ENCODE measurements at places on chromosomes 1 and 21.

DNA sequence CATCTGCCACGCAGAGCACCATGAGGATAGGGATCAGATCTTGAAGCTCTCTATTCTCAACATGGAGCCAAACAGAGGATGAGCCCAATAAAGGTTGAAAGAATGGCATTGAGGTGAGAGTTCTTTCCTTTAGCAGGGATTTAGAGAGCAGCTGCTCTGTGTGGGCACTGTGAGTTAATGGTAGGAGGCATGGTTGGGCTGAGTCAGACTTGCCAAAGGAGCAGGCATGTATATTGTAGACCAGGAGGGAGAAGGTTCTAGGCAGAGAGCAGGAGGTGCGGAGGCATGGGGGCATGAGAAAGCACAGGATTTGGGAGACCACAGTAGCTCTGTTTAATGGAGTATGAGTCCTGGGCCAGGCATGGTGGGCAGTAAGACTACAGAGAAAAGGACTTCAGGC lies 32.0 kb downstream of the TMEM53 start:
- peaks cover 2% of the 10 kb centered on the region for H3K4me1 ChIP-seq
- no peak for DNase-seq
- H3K36me3 ChIP-seq: peaks cover 54% of the 10 kb centered on the region
- no peaks in the 10 kb centered on the region for H3K27me3 ChIP-seq

DNA sequence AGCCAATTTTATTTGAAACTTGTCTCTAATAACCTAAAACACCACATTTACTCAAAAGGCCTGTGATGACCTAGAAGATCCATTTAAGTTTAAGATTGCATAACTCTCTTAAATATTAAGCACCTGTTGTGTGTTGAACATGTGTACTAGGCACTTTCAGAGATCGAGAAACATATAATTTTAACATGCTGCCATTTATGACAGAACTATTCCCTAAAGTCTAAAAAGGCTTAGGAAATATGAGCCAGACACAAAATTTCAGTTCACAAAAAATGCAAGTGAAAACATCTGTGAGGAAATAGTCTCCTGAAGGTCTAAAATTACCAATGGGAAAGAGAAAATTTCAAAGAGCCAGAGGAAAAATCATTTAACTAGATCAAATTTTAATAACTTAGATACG lies 37.7 kb downstream of the CEP170 start:
- no peaks in the 10 kb centered on the region for H3K4me1 ChIP-seq
- DNase-seq: no peak
- H3K36me3 ChIP-seq: peaks cover 90% of the 10 kb centered on the region
- no peak overlapping the region for H3K4me3 ChIP-seq
- H3K27me3 ChIP-seq: no peaks in the 10 kb centered on the region

DNA sequence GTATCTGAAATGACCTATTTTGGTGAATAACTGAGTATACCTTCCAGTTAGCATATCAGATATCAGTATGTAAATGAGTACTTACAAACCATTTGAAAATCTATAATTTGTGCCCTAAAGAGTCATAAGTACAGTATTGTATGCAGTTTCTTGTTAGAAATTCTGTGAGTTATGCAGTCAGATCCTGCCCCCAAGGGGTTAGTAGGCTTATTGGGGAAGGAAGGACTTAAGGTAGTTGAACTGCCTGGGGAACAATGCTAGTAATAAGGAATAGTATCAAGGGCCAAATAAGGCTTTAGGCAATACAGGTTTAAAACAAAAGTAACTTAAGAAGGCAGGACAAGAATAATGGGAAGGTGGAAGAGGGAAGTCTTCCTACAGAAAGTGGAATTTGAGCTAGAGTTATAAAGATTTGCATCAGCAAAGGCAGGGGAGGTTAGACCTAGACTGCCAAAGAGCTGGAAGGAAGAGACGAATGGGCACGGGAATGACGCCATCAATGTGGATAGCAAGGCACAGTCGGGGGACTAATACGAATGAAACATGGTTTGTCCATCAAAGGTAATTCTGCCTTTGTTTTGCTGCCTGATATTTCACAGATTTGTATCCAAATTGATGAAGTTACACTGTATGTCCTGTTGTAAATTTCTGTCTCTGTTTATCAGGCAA lies 182.9 kb upstream of the DPYD start:
- DNase-seq: no peak
- no peaks in the 10 kb centered on the region for H3K4me1 ChIP-seq
- no peak overlapping the region for H3K27ac ChIP-seq
- H3K36me3 ChIP-seq: no peaks in the 10 kb centered on the region
- no peak overlapping the region for H3K4me3 ChIP-seq
- H3K27me3 ChIP-seq: no peaks in the 10 kb centered on the region

- no peak overlapping the region for H3K27ac ChIP-seq
- no peaks in the 10 kb centered on the region for H3K36me3 ChIP-seq
- no peak overlapping the region for H3K4me3 ChIP-seq
Observed at GRCh38 chr1:106680216-106680615, 376.3 kb upstream of the PRMT6 start.

GRCh38 chr1:226310637-226311195 lies 1.8 kb upstream of the LIN9 start:
- H3K4me3 ChIP-seq: no peak overlapping the region
- H3K27me3 ChIP-seq: no peaks in the 10 kb centered on the region
- DNase-seq: no peak
- H3K36me3 ChIP-seq: no peaks in the 10 kb centered on the region

GRCh38 chr1:7501723-7502603 lies 269.1 kb upstream of the VAMP3 start:
- H3K4me3 ChIP-seq: no peak overlapping the region
- H3K27ac ChIP-seq: no peak overlapping the region
- no peaks in the 10 kb centered on the region for H3K27me3 ChIP-seq
- H3K36me3 ChIP-seq: no peaks in the 10 kb centered on the region
- H3K4me1 ChIP-seq: no peaks in the 10 kb centered on the region

DNA sequence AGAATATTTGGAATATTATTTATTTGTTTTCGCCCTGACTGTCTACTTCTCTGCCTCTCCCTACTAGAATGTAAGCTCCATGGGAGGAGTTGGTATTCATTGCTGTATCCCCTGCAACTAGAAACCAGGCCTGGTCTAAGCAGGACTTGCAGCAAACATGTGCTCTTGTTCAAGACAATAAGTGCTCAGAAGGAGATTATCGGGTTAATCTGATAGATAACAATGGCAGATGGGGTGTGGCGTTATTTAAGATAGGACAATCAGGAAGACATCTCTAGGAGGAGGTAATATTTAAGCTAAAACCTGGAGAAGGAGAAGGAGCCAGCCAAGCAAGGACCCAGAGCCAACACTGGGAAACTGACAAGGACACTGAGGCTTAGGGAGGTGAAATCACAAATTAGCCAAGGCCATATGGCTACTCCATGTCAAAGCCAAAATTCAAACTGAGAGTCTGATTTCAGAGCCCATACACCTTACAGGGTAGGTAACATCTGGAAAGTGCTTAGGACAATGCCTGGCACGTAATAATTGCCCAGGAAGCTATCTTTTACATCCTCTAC lies 41.5 kb downstream of the STYXL2 start:
- no peaks in the 10 kb centered on the region for H3K36me3 ChIP-seq
- peaks cover 30% of the 10 kb centered on the region for H3K4me1 ChIP-seq
- no peak overlapping the region for H3K27ac ChIP-seq
- no peak overlapping the region for H3K4me3 ChIP-seq
- no peaks in the 10 kb centered on the region for H3K27me3 ChIP-seq

- no peaks in the 10 kb centered on the region for H3K36me3 ChIP-seq
- H3K27me3 ChIP-seq: peaks cover 11% of the 10 kb centered on the region
- no peak overlapping the region for H3K4me3 ChIP-seq
Observed at GRCh38 chr1:205925736-205926135, 17.5 kb downstream of the SLC26A9 start.

DNA sequence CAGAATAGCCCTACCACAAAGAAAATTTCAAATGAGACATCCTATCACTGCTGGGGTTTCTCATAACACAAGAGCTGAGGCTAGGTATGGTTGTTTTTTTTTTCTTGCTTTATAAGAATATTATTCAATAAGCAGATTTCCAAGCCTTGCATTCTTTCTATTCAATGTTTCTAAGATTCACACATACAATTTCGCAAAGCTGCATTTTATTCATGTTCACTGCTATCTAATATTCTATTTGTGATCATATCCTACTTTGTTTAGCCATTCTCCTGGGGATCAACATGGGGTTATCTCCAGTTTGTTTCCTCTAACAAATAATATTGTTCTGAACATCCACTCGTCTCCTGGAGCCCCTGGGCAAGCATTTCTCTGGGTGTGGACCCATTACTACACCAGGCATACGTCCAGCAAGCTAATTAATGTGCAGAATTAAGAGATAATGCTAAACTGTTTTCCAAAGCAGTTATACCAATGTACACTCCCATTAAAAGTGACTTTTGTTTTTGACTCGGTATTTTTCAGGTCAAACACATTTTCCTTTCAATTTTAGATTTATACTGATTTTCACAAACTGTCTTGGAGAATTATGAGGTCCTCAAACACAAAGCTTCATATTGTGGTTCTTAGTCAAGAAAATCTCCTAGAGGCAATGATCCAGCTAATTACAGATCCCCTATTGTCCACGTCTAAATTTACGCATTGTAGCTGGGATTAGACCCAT lies 15.7 kb upstream of the HLCS start:
- H3K36me3 ChIP-seq: no peaks in the 10 kb centered on the region
- H3K4me3 ChIP-seq: no peak overlapping the region

- no peak for DNase-seq
- no peak overlapping the region for H3K4me3 ChIP-seq
Observed at GRCh38 chr21:29708401-29708800, 231.4 kb downstream of the GRIK1 start.

DNA sequence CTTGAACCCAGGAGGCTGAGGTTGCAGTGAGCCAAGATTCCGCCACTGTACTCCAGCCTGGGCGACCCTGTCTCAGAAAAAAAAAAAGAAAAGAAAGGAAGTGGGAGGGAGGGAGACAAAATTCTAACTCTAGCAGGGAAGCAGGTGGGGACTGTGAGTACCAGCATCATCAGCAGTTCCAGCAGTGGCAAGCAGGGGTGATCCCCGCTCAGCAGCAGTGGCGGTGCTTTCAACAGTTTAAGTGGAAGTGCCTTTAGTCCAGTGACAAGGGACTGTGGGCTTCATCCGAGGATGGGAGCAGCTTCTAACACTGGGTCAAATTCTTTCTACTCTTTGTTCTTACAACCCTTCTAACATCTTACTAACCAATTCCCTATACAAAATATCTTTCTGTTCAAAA lies 858.1 kb upstream of the ADAMTS5 start:
- no peak for DNase-seq
- H3K4me3 ChIP-seq: no peak overlapping the region
- no peaks in the 10 kb centered on the region for H3K36me3 ChIP-seq
- H3K4me1 ChIP-seq: no peaks in the 10 kb centered on the region

DNA sequence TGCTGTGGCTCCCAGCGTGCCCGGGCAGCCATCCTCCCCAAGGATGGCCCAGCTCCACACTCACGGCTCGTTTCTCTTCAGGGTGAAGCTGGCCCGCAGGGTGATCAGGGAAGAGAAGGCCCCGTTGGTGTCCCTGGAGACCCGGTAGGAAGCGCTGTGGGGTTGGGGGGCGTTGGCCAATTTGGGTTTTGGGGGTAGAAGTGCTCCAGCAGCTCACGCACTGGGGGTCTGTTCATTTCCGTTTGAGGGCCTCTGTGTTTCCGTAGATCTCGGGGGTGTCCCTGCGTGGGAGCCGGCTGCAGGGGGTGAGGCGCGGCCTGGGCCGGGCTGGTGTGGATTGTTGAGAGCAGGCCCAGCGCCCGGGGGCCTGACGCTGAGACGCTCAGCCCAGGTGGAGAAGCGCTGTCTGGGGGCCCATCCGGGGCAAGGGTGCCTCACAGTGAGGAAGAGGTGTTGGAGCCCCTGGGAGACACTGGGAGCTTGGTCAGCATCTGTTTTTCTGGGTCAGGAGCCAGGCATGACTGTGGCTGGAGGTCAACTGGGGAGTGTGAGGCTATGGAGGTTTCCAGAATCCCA lies 12.6 kb downstream of the COL6A1 start:
- H3K27me3 ChIP-seq: no peaks in the 10 kb centered on the region
- no peaks in the 10 kb centered on the region for H3K4me1 ChIP-seq
- no peak overlapping the region for H3K27ac ChIP-seq
- H3K4me3 ChIP-seq: no peak overlapping the region
- DNase-seq: no peak
- H3K36me3 ChIP-seq: peaks cover 5% of the 10 kb centered on the region

DNA sequence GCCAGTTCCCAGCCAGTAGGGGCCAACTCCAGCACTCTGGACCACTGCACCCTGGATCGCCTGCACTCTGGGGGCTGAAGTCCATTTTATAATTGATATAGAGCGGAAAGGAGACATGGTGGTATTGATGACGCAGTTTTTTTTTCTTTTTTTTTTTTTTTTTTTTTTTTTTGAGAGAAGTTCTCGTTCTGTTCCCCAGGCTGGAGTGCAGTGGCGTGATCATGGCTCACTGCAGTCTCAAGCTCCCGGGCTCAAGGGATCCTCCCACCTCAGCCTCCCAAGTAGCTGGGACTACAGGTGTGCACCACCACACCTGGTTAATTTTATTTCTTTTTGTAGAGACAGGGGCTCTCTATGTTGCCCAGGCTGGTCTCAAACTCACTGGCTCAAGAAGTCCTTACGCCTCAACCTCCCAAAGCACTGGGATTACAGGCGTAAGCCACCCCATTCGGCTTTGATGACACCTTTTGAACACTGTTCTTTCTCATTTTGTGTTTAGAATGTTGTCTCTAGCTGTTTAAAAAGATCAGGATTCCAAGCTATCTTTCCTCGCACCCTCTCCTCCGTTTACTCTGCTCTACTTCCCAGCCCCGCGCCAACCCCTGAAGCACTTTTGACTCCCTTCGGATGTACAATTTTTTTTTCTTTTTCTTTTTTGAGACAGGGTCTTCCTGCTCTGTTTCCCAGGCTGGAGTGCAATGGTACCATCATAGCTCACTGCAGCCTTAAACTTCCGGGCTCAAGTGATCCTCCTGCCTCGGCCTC lies 960 bp downstream of the MX2 start:
- no peak for DNase-seq
- H3K27me3 ChIP-seq: no peaks in the 10 kb centered on the region
- no peaks in the 10 kb centered on the region for H3K36me3 ChIP-seq
- H3K4me3 ChIP-seq: no peak overlapping the region

DNA sequence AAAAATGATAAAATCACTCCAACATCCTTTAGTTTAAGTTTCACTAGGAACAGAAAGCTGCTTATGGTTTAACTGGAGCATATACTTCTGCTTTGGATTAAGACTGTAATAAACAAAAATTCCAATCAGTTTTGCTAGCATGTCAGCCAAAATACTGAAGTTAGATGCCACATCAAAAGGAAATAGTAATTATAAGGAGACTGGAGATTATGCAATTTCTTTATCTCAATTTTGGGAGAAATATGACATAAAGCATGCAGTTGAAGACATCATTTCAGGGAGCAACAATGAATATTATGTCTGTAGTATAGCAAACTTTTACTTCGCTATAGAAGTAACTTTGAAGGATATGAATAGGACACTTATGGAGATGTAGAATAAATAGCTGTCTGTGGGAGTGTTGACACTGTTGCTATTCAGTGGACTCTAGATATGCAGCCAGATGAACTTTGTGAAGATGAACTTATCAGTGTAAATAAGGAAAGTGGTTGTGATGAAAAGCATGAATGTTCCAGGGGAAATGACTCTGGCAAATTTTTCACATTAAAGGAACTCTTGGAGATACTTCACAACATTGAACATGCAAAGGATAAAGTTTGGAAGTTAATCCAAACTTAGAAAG lies 107.8 kb downstream of the RABGAP1L start:
- H3K36me3 ChIP-seq: no peaks in the 10 kb centered on the region
- DNase-seq: no peak
- H3K27me3 ChIP-seq: no peaks in the 10 kb centered on the region
- no peak overlapping the region for H3K4me3 ChIP-seq
- peaks cover 4% of the 10 kb centered on the region for H3K4me1 ChIP-seq
- H3K27ac ChIP-seq: no peak overlapping the region
